ENCODE measurements at places on chromosomes 1 and 21.

DNA sequence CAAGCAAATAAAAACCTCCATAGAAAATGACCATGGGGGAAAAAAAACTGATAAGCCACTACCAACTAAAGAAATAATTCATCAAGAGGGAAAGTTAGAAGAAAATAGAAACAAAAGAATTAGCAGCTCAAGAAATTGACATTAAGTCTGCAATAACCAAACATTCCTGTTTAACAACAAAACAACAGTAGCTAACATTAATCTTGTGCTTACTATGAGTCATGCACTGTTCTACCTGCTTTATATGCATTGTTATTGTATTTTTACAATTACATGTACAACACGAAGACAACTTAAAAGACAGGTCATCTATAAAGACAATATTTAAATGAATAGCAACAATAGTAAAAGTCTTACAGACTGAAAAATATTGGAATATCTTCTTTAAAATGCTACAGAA lies 34.4 kb upstream of the LRRC7 start:
- no peak for DNase-seq

DNA sequence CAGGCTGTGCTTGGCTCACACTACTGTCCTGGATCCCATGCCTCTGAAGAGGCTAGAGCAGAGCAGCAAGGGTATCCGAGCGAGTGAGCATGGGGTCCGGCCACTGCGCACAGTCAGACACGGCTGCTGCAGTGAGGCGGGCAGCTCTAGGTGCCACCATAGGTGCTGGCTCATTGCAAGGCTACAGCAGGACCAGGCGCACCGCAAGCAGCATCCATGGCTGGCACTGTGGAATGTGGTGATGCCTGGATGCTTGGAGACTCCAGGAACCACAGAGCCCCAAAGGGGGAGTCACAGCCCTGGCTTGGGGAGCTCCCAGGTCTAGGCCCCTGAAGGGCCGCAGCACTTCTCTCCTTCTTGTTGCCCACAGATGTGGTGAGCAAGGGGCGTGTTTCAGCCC lies 47.2 kb downstream of the ATP6V1G3 start:
- DNase-seq, result no peak

DNA sequence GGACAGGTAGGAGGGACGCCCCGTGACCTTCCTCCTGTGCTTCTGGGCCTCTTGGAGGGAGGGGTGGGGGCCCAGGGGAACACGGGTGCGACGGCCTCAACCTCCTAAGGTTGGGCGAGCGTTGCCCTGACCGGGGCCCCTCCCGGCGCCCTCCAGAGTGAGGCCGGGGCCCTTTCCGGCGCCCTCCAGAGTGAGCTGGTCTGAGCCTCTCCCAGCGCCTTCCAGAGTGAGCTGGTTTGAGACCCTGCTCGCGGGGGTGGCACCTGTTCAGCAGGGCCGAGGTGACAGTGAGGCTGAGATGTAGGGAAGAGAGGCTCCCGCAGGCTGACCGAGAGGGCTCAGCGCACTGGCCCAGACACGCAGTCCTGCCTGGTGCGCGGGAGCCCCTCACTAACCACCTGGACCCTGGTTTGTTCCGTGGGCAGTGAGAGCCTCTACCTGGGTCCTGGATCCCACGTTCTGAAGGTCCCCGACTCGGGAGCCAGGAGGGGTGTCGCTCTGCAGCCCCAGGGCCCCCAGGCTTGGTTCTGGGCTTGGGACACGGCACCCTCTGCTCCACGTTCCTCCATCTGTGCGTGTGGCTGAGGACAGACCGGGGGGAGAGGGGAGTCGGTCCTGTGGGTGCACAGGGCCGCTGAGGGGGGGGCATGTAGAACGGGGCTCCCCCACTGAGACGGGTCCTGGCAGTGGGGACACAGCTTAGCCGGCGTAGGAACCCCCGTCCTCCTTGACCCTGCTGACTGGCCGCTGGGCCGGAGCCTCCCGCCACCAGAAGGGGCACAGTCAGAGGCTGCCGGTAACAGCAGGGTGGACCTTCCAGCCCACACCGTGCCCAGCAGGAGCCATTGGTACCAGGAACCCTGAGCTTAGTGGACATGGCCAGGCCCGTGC lies 1.4 kb downstream of the COL6A1 start:
- DNase-seq, result peak; percentile 6

DNA sequence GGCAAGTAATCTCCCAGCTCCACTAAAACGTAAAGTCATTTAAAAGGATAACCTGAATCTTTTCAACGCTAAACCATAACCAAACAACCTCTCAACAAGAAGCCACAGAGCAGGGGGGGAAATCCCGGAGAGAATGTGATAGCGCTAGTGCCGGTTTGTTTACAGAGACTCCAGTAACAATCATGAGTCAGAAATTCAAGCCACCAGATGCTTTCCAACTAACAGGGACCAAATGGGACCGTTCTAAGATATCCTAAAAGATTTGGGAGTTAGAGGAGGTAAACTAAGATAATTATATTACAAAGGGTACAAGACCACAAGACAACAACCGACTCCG lies 825 bp downstream of the DCAF8 start:
- peak; percentile 85 for DNase-seq

GRCh38 chr1:164858096-164858632 lies 299.2 kb downstream of the PBX1 start:
- DNase-seq, result no peak

- DNase-seq, result peak; percentile 62
Observed at GRCh38 chr1:70247768-70248167, 26.6 kb downstream of the SRSF11 start.

DNA sequence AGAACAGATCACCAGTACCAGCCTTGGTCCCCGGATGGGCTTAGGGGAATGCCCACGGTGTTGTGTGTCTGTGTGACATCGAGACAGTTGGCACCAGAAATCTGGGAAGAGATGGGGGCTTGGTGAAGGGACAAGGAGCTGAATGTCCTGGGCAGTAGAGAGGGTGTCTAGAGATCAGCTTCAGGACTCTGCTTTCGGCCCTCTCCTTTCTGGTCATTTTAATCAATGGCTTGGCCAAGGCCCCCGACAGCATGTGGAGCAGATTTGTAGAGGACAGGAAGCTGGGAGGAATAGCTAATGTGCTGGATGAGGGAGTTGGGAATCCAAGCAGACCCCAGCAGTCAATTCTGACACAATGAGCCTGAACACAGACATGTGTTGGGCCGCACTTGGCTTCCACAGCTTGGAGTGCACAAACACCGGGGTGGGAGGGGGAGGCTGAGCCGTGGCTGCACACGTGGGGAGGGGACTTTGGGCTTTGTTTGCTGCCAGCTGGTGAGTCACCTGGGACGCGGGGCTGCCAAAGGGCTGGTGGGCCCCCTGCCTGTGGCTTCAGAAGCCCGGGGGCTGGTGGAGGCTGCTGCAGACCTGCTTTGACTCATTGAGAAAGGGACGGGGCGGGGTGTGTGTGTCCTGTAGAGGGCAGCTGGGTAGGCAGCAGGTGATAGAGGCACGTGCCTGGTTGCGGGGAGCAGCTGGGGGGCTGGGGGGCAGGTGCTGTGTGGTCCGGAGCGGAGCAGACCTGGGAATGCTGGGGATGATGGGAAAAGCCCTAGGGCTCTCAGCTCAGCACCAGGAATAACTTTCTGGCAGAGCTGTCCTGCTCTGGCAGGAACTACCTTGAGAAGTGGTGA lies 20.9 kb downstream of the SLC1A7 start:
- DNase-seq, result no peak

Measured in RKO (cell line).